ENCODE measurements at places on chromosomes 1 and 21. TPM values are rescaled to one million over a fixed set of nuclear protein-coding genes. Genes with fewer than 3 reads are reported as not detected.

The UMODL1 gene
- total RNA-seq, result not detected

GRCh38 chr21:37342046-37342632 is 24.4 kb upstream of the DYRK1A start:
- DNase-seq, result no peak

The OLFML3 gene
- 55.3 TPM for total RNA-seq

The CD101 gene
- total RNA-seq, result 1.1 TPM

The SLC44A5 gene
- total RNA-seq, result 2.7 TPM

The PPP2R5A gene
- total RNA-seq, result 36.8 TPM

GRCh38 chr1:172976222-172977041 is 74.3 kb downstream of the TNFSF18 start:
- DNase-seq, result no peak

The FCRL6 gene
- not detected for total RNA-seq

The TEX38 gene
- not detected for total RNA-seq

GRCh38 chr1:244437086-244437468 is 14.6 kb downstream of the ADSS2 start:
- DNase-seq, result no peak

DNA sequence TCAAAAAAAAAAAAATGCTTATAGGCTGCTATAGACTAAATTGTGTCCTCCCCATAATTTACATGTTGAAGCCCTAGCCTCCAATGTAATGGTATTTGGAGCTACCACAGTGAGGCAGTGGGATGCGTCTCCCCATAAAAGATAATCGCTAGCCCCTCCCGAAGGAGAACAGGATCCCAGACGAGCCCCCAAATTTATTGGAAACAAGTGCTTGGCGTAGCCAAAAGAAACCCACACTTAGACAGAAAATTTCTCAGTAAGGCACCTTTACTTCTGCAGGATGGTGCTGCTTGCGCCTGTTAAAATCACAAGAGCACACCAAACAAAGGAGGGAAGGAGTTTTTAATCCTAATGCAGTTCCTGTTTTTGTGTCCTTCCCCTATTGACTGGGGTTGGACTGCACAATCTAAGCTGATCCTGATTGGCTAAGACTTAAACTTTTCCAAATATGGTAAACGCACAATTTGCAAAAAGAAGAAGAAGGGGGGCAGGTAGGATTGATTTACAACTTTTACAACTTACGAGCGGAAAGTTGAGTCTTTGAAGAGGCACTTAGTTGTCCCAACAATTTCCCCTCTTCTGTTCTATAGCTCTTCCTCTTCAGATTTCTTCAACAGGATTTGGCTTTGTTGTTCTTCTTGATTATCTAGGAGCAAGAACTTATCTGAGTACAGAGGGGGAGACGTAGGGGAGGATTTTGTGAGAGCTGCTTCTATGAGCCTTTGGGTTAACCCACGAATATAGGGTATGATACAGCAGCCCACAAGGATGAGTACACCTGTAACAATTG is 3.0 kb upstream of the IPP start:
- DNase-seq, result no peak

The DISP3 gene
- total RNA-seq, result 4.6 TPM

DNA sequence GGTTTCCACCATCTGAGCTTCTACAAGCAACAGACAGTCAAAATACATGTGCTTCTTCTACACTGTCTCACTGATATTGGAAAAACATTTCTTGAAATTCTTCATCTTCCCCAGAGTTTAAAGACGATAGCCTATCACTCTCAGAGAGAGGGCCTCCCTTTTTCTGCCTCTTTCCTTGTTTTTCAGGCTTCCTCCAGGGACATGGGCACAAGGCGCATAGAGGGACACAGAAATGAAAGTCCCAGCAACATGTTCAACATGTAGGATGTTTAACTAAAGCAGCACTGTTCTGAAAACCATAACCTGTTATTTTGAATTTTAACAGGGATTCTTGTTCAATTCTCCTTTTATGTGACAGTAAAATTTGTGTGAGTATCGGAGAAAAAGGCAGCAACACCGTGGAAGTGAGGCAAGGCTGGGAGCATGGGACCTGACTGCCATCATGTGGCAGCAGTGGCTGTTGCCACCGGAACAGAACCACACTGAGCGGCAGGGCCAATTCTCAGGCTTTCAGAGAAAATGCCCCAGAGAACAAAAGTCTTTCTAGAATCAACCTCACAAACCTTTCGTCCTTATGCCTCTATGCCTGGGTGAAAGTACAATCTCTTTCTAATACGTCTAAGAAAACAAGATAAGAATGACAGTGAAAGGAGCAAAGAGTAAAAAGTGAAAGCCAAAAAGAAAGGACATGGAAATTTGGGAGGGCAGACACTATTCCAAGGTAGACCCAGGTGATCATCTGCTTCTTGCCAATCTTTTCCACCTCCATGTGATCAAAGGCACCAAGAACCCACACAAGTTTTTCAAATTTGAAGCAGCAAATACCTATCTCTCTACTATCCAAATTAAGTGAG is 54.5 kb downstream of the PCNX2 start:
- DNase-seq, result no peak

DNA sequence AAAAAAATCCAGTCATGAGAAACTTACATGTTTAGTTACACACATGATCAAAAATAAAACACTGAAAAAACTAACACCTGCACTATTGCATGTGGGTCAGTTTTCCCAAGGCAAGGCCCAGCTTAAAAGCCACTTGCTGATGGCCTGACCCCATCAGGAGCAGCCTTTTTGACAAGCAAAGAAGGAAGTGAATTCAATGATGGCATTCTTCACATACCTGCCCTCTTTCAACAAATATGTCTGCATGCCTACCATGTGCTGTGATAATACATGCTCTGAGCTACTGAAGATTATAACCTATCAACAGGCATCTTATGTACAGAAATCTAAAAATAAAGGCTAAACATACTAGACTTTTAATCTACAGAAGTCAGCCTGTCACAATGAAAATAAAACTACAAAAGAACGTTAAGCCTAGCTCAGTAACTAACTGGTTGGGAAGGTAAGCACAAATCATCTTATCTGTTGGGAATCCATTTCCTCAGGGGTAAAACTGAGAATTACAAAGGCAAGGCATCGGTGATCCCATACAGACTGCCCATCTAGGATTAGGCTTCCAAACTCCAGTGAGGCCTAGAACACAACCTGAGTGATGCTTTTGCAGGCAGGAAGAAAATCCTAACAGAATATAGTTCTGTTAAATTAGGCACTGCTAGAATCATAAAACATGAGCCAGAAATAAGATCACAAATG is 14.5 kb downstream of the SORT1 start:
- no peak for DNase-seq

The POLR3GL gene
- 2.3 TPM for total RNA-seq

The RPE65 gene
- total RNA-seq, result not detected

DNA sequence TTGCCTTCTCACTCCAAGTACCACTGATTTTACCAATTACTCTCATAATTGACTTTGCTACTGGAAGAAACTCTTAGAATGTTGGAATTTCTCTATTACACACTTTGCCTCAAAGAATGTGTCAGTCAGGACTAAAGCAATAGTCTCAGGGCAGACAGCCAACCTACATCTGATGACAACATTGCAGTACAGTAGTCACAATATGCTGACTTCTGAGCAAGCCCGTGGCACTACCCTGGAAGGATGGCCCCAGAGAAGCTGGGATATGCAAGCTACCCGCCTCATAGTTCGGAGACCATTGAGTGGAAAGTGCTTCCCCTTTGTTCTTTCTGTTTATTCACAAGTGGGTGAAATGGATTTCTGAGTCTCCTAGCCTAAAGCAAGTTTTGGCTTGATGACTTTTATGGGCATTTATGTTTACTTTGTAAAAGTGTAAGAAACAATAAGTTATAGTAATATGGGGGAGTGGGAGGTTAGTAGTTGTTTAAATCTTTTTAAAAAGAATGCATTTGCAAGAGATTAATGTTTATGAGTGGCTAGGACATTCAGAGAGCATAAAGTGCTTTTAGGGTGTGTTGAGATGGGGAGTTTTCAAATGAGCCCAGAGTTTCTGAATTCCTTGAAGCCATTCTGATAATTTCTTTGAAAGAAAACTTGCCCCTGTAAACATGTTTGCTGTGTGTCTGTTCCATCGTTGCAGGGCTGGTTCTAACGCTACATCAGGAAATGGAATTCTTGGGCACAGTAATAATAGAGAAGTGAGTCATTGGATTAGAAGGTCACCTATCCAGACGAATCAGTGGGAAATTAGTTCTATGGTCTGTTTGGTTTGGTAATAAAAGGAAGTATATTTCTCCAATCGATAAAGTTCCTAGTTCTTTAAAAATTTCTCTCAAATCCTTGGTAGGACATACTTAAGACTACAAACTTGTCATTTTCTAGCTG is 63.8 kb downstream of the LMO4 start:
- DNase-seq, result no peak

All from H1 (cell line).